T-helper 2 cell (primary cell): ENCODE measurements at places on chromosomes 12 and 14.

DNA sequence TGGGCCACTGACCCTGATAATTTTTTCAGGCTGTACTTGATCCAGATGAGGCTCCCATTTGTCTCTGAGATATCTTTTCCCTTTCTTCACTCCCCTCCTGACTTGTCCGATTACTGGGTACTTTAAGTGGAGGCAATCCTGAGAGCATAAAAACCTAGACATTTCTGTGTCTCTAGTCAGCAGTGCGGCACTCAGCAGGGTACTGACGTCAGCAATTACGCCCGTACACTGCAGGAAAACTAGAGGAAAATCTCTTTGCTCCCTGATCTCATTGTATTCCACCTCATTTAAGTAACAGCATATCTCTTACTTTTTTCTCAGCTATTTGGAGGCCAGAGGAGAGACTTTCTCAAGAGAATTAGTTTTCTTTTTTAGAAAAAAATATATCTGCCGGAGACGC, 315.5 kb upstream of the OR4E1 start:
- no peak for DNase-seq

DNA sequence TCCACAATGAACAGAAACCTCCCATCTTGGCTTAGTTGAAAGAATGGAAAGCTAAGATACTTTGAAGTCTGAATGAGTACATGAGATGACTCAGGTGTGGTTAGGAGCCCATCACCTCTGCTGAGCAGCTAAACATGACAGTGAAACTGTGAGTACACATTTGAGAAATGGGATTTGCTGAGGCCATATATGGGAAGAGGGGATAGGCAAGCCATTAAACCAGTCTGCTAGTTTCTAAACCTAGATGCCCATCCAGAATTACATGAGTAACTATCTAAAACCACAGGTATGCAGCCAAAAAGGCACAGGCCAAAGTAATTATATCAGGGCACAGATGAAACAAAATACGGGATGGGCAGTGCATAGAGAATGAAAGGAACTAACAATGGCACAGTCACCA, 41.2 kb downstream of the NKX2-1 start:
- DNase-seq = no peak

- no peak for DNase-seq
Observed at GRCh38 chr14:103102689-103103260, 8.2 kb downstream of the EXOC3L4 start.

- DNase-seq = no peak
Observed at GRCh38 chr12:77814386-77814785, 16.3 kb upstream of the NAV3 start.
